Naive thymus-derived CD4-positive, alpha-beta T cell (primary cell): ENCODE measurements at places on chromosomes 3 and 15. TPM values are rescaled to one million over a fixed set of nuclear protein-coding genes. Genes with fewer than 3 reads are reported as not detected.

Gene PAQR5
- total RNA-seq, result 0.11 TPM

Gene BCL2A1
- total RNA-seq, result 119 TPM

Gene GOLGA8J
- 0.38 TPM for total RNA-seq

Gene ATP13A3
- total RNA-seq, result 74.6 and 78.5 TPM in 2 replicates

Gene GABRG3
- total RNA-seq, result not detected in 2 replicates

Gene B3GNT5
- total RNA-seq, result 13.1 TPM

Gene CLDN1
- 0.32 TPM for total RNA-seq

Gene CPLX3
- not detected for total RNA-seq

Gene PIK3CB
- 46.9 TPM for total RNA-seq

Gene ZNF501
- total RNA-seq, result 5.3 TPM

Gene INKA1
- total RNA-seq, result 0.69 TPM

Gene DISP2
- total RNA-seq, result 0.05 TPM

Gene TRIM71
- total RNA-seq, result not detected

Gene SLC24A5
- not detected for total RNA-seq

Gene IGF2BP2
- not detected for total RNA-seq

Gene TGM5
- total RNA-seq, result not detected

Gene MEF2A
- total RNA-seq, result 41.4 TPM

Gene RASGRP1
- 100 TPM for total RNA-seq

Gene CCR8
- 1.3 TPM for total RNA-seq

Gene ZBTB47
- total RNA-seq, result 1.6 TPM in 2 replicates

Gene IQSEC1
- total RNA-seq, result 79.5 TPM

Gene GP5
- 1.0 and 1.4 TPM in 2 replicates for total RNA-seq

Gene HTR3E
- not detected for total RNA-seq

Gene SH3GL3
- not detected for total RNA-seq

Gene FAM162A
- total RNA-seq, result 73.2 and 76.8 TPM in 2 replicates

Gene ARL6IP5
- total RNA-seq, result 75.8 TPM

Gene TRIM42
- not detected for total RNA-seq

Gene IL17RE
- total RNA-seq, result 0.38 TPM

Gene PYGO1
- not detected for total RNA-seq

Gene GRK7
- 0.13 TPM for total RNA-seq

Gene CPB1
- not detected for total RNA-seq

Gene ECE2
- not detected in 2 replicates for total RNA-seq

Gene EXOSC7
- total RNA-seq, result 37.9 TPM

Gene DNAJA4
- total RNA-seq, result 28.3 TPM

Gene SLC22A14
- not detected for total RNA-seq

Gene GLDN
- total RNA-seq, result not detected

Gene PLCL2
- total RNA-seq, result 60.5 TPM

Gene SNTN
- total RNA-seq, result not detected

Gene CCR9
- total RNA-seq, result not detected in 2 replicates

Gene FOXL2
- total RNA-seq, result not detected

Gene CELF6
- 2.9 TPM for total RNA-seq

Gene RABL3
- 30.3 TPM for total RNA-seq

Gene ROPN1
- not detected for total RNA-seq

Gene CTDSPL
- 1.7 TPM for total RNA-seq

Gene PRTG
- not detected for total RNA-seq

Gene PLSCR2
- 0.89 TPM for total RNA-seq

Gene ACOX2
- not detected for total RNA-seq

Gene ACTC1
- total RNA-seq, result not detected

Gene VPS33B
- 27.7 and 33.7 TPM in 2 replicates for total RNA-seq

Gene EPHA3
- not detected for total RNA-seq

Gene TMEM42
- total RNA-seq, result 24.6 TPM

Gene ACVR2B
- 3.8 TPM for total RNA-seq

Gene CD200
- total RNA-seq, result 2.5 TPM

Gene ZNF860
- not detected for total RNA-seq

Gene SKIL
- 80.5 TPM for total RNA-seq

Gene TMEM207
- total RNA-seq, result not detected

Gene PHLDB2
- total RNA-seq, result 0.38 TPM

Gene CIP2A
- 3.4 TPM for total RNA-seq

Gene CDCP1
- total RNA-seq, result 7.2 TPM in 2 replicates
